ENCODE measurements at places on chromosomes 6 and 20.
A peak's percentile ranks its signal among the peaks of the same experiment; 100 is the strongest.

GRCh38 chr20:25126204-25127029 lies 44.5 kb upstream of the VSX1 start:
- DNase-seq, result no peak

GRCh38 chr20:17457588-17458190 lies 73.5 kb downstream of the BFSP1 start:
- peak; percentile 13 for DNase-seq

DNA sequence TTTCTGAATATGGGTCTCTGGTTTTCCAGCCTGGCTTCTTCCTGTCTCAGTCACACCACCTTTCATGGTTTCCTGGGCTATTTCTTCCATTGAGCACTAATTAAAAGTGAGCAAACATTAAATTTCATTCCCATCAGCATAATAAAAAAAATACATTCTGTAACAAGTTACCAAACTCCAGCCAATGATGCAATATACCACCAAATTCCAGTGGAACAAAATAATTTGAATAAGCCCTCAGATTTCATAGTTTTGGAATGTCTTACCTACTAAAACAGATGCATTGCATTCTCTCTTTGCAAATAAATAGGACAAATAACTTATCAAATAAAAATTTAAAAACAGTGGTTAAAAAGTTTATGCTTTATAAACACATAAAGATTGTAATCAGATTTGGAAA lies 97.8 kb upstream of the PRDM1 start:
- no peak for DNase-seq

DNA sequence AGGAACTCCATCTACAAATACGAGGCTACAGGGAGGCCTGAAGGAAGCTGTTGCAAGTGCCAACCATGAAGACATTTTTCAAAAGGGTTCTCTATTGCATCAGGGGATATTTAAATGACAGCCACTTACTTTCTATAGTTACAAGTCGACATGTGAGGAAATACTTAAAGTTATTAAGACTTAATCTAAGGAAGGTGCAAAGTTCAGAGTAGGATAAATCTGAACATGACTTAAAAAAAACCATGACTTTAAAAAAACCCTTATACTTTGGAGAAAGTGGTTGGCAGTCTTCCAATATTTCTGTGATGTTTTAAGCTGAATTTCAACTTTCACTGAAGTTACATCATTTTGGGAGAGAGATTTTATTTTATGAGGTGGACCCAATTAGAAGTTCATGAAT lies 56.3 kb upstream of the EMILIN3 start:
- no peak for DNase-seq

DNA sequence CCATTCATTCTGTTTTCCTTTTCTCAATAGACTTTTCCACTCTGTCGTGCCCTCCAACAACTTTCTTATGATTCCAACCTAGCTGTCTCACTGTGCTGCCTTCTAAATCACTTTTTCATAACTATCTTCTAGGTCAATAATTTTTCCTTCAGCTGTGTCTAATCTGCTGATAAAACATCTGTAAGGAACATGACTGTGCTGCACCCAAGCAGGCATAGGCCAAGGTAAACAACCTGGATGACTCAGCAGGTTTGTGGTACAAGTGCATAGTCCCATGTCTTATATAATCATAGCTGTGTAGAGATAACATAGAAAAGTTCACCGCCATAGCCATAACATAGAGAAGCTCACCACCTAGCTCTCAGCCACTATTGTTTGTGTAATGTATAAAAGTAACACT lies 332.3 kb downstream of the PLCB1 start:
- DNase-seq, result peak; percentile 13

DNA sequence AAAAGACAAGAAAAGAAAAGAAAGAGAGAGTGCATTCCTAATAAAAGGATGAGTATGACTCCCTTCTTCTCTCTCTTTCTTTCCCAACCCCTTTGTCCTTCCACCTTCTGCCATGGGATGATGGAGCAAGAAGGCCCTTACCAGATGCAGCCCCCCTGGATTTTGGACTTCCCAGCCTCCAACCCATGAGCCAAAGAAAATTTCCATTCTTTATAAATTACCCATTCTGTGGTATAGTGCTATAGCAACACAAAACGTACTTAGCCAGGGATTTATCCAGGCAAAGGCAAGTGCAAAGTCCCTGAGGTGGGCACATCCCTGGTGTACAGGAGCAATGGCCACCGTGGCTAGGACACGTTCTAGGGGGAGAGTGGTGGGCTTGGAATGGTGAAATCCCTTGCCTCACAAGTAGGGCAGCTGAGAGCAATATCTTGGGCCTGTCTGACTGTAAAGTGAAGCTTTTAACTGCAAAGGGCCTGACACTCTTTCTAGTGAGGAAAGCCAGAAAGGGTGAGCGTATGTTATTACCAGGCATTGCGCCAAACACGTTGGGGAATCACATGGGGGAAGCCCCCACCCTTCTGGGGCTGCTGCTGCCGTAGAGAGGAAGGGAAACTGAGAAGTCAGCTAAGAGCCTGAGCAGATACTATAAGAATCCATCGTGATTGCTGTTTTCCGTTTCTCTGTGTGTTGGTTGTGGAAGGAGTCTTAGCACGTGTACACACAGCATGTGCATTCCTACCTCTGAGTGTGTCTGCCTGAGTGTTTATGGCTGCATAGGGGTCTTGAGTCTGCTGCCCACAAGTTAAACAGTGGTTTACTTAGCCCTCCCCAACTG lies 50.7 kb upstream of the SIRPA start:
- DNase-seq, result peak; percentile 86

DNA sequence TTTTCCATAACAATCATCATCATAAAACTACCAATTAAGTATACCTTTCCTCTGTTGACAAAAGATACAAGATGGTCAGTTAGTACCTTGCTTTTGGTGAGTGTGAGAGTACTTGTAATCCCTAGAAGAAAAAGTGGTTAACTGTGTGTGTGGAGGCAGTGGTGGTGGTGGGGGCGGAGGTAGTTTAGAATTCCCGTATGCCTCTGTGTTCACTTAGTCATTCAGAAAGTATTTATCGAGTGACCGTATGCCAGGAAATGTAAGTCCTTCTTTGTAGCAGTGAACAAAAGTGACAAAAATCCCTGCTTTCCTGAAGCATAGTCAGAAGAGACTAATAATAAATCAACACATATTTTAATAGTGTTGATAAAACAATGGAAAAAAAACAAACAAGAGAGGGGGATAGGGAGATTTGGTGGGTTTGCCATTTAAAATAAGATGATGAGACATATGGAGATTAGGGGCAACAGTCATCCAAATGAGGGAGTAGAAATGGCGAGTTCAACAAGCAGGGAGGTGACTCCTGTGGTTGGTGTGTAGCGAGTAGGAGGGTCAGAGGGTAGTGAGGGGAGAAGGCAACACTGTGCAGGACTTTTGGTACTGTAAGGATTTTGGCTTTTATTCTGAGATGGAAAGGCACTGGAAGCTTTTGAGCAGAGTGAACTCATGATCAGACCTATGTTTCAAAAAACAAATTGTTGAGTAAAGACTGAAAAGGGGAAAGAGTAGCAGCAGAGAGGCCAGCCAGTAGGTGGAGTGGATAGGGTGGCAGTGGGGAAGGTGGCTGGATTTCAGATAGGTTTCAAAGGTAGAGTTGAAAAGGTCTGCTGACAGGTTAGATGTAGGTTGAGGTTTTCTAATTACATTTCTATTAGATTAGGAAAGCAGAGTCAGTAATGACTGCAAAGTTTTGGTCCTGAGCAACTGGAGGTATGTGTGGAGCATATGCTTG lies 40.3 kb upstream of the SIM1 start:
- DNase-seq, result peak; percentile 76

All from amniotic epithelial cell (primary cell).